ENCODE measurements at places on chromosomes 16 and 17. TPM values are rescaled to one million over a fixed set of nuclear protein-coding genes. Genes with fewer than 3 reads are reported as not detected.

The HOXB9 gene
- 40.1 TPM for total RNA-seq

DNA sequence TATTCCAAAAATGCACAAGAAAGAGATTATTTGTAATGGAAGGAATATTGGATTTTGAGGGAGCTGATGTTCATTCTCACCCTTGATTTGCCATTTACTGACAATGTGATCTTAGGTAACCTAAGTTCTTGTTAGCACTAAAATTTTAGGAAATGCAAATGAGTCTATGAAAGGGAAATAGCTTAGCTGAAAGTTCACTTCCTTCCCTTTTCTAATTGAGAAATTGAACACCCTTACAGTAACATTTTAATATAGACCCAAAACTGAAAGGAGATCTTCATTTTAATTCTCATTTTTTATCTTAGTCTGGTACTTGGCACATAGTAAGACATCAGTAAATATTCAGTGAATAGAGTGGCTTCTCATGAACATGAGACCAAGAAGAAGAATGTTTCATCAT is 10.9 kb upstream of the WSB1 start:
- H3K4me3 ChIP-seq: no peak overlapping the region
- DNase-seq: no peak
- H3K27me3 ChIP-seq: no peaks in the 10 kb centered on the region
- no peaks in the 10 kb centered on the region for H3K4me1 ChIP-seq
- no peaks in the 10 kb centered on the region for H3K36me3 ChIP-seq
- H3K27ac ChIP-seq: no peak overlapping the region

DNA sequence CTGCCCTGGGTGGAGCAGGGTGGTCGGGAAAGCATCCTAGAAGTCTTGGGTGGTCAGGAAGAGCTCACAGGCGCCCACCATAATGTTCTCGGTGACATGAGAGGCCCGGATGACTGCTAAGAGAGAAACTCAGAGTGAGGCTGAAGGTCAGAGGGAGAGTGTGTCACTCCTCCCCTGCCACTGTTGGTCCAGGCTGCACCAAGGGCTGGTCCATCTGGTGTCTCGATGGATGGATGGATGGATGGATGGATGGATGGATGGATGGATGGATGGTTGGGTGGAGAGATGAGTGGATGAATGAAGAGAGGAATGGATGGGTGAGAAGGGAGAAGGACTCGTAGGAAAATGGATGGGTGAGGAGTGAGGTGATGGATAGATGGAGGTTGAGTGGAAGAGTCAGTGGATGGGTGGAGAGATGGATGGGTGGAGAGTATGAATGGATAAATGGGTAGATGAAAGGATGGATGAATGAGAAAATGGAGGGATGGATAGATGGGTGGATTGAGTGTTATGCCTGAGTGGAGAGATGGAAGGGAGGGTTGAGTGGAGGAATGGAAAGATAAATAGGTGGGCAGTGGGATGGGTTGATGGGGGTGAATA is 43.0 kb downstream of the BEAN1 start:
- peaks cover 6% of the 10 kb centered on the region for H3K4me1 ChIP-seq
- DNase-seq: no peak
- 0 out of 2 replicates have a peak, but pooled peaks cover 4% of the 10 kb centered on the region for H3K27me3 ChIP-seq
- H3K4me3 ChIP-seq: no peak overlapping the region

DNA sequence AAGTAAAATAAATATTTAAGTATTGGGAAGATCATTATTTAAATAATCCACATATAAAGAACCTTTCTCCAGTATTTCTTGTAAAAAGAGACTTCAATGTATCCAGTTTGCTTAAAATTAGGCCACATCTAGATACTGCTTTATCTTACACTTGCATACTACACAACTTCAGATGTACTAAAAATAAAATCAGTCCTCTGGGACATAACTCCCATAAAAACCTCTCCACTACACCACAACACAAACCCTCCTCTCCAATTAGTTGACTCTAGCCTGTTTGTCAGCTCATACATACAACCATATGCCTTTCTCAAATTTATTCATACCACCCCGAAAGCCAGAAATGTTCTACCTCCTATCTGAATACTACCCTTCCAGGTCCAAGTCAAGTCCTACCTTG is 21.6 kb downstream of the SPOP start:
- H3K27me3 ChIP-seq: no peaks in the 10 kb centered on the region
- no peaks in the 10 kb centered on the region for H3K4me1 ChIP-seq
- H3K36me3 ChIP-seq: no peaks in the 10 kb centered on the region
- DNase-seq: no peak
- H3K4me3 ChIP-seq: no peak overlapping the region

The CMC2 gene
- 119 TPM for total RNA-seq
